Left hindlimb (tissue), 1 donor: ENCODE measurements at places on chromosomes 6 and 20.

GRCh38 chr6:151300267-151300991 lies 60.7 kb downstream of the AKAP12 start:
- DNase-seq, result no peak

DNA sequence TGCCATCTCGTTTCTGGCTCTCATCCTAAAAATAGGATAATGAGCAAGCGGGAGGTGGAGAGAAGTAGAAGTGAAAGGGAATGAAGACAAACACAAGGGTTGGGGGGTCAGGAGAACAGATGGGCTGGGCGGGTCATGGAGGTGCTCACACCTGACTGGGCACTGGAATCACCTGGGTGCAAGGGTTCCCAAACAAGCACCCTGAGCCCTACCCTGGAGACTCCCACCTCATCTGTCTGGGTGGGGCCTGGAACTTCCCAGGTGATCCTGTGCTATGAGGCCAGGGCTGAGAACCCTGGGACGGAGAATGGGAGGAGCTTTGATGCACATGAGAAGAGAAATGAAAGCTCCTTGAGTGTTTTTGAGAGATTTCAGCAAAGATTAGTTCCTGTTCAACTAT lies 223.6 kb downstream of the ANKRD60 start:
- no peak for DNase-seq

GRCh38 chr6:83061190-83061589 lies 4.5 kb downstream of the UBE3D start:
- no peak for DNase-seq

GRCh38 chr6:25525078-25525477 lies 126.9 kb upstream of the SCGN start:
- DNase-seq, result no peak

GRCh38 chr6:21101694-21102093 lies 491.9 kb upstream of the SOX4 start:
- no peak for DNase-seq
